ENCODE measurements at places on chromosomes 5 and 9.

- no peak for DNase-seq
These were observed 411.2 kb upstream of the SLC30A5 start for GRCh38 chr5:68682400-68683160.

GRCh38 chr9:103261951-103262350 lies 266.8 kb downstream of the CYLC2 start:
- no peak for DNase-seq

DNA sequence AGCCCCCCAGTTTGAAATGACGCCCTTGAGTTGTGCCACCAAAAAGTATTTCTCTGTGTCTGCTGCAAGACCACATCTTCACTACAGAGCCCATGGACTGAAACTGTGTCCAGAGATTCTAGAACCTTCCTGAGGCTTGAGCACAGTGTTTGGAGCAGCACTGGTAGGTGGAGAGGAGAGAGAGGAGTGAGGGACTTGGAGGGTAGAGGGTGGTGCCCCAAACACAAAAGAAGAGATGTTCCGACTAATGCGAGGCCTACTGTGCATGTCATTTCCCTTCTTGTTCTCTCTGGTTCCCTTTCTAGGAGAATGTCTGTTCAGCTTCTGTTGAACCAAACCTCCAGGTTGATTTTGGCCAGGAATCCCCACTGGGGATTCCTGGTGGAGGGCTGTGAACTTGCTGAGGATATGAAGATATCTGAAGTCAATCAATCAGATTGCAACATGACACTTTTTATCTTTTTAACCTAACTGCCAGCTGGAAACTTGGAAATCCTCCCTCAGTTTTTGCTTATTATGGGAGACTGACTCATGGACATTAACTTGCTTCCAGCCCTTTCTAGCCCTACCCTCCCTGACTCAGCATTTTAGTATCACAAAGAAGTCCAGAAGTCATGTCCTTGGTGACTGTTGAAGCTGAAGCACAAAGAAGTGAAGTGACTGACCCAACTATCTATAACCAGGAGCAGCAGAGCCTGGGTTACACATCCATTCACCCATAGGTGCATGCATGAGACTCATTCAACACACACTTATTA lies 154.5 kb downstream of the NR3C1 start:
- no peak for DNase-seq

DNA sequence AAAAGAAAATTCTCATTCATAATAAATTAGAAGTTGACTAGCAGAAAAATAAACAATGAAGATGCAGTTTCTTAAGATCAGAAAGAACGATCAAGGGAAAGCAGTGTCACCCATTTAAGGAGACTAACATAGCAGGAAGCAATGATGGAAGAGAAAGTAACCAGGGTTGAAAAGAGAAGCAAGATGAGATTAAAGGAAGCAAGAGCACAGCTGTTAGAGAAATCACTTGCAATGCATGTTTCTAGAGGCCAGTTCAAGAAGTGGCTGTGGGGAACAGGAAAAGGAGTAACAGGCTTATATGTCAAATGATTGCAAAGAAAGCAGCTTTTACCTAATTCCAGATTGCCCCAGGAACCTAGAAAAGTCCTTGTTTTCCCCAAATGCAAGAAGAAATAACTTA lies 46.8 kb upstream of the SLC1A1 start:
- DNase-seq = no peak

DNA sequence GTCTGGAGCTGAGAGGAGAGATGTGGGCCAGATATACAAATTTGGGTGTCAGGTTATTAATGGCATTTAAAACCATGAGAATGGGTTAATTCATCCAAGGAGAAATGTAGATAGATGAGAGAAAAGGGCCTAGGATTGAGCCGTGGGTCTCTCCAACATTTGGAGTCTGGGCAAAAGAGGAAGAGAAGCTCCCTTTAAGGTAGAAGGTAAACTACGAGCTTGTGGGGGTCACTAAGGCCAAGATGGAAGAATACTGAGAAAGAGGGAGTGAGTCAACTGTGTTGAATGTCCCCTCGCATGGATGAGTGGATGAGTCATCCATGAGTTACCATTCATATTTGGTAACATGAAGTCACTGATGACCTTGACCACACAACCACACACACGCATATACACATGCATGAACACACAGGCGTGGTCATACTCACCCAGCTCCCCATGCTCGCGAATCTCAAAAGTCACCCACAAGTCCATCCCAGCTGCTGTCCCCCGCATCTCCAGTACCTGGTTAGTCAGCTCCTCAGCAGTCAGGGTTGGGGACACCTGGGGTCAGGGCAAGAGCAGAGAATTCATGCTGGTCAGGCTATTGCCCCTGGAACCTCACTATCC lies 6.8 kb upstream of the FCHSD1 start:
- no peak for DNase-seq

DNA sequence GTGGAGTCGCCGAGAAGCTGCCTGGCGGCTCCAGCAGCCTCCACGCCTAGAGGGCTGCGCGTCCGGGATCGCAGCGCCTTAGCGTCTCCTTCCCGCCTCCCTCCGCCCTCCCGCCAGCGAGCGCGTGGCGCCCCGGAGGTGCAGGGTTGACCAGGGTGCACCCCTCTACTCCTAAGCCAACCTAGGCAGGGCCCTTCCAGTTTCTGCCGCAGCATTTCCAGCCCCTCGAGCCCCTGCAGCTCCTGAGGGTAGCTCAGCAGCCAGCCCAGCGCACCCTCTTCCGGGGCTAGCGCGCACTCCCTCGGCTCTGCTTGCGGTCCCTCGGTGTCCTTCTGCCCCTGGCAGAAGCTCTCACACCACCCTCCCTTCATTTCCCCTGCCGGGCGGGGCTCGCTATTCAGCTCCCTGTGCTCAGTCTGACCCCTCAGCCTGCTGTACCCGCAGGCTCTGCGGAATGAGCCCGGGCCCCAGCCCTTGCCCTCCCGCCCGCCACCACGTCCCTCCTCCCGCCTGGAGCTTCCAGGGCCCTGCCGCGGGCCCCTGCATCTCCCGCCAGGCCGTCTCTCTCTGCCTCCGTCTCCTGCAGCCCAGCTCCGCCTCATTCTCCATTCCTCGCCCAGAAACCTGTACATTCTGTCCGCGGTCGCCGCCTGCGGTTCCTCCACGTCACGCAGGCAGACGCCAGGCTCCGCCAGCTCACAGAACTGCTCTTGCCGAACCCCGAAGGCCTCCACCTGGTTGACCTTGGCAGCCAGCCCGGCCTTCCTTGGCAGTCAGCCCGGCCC lies 61.8 kb downstream of the SPATA31C2 start:
- no peak for DNase-seq

DNA sequence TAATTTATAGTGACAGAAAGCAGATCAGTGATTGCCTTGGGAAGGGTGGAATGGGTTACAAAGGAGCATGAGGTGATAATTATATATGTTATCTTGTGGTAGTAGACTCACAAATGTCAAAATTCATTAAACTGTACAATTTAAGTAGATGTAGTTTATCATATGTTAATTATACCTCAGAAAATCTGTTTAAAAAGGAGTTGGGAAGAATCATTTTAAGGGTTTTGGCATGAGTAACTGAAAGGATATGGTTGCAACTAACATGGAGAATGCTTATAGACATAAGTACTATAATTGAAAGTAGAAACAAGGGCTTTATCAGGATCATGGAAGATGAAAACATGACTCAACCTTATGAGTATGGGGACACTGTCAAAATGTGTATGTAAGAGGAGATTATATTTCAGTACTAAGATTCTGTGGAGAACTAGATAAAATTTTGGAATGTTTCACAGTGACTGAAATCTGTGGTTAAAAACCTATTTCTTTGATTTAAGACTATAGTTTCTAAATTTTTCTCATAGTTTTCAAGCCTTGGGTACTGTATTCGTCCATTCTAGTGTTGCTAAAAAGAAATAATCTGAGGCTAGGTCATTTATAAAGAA lies 73.3 kb downstream of the FCHO2 start:
- no peak for DNase-seq

DNA sequence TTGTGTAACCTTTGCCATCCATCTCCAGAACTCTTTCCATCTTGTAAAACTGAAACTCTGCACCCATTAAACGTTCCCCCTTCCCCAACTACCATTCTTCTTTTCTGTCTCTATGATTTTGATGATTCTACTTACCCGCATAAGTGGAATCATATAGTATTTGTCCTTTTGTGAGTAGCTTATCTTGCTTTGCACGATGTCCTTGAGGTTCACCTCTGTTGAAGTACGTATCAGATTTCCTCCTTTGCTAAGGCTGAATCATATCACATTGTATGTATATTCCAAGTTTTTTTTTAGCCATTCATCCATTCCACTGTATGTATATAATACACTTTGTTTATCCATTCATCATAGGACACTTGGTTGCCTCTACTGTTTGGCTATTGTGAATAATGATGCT lies 2.9 kb upstream of the RNF130 start:
- DNase-seq = no peak

DNA sequence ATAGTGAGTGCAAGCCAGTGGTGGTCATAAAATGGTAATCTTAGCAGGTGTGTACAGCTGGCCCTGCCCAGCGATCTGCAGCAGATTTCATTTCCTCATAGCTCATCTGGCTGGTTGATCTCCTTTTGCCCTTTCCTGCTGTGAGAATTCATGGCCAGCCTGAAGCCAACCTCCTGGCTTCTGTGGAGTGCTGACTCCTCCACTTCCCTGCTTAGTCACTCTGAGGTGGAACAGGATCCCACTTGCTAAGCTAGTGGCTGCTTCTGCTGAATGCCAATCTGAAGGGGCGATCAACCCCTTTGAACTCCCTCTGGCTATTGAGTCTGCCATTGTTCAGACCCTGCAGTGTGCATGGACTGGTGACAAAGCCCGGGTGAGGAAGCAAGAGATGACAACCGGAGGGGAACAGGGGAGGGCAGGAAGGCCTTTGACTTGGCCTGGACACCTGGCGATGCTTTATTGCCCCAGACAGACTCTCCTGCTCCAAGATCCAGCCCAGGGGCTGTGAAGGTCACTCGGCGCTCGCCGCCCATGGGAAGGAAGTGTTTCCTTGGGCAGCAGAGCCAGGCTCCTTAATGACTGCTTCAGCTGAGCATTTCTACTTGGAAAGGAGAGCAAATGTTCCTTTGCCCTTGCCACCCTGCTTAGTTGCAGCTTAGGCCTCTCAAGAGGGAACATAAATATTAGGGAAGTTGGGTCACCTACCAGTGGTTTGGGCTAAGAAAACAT lies 341.1 kb downstream of the ZSWIM6 start:
- DNase-seq = no peak

GRCh38 chr9:125497478-125497877 lies 209.5 kb downstream of the MAPKAP1 start:
- no peak for DNase-seq

GRCh38 chr5:142210864-142211412 lies 102.4 kb downstream of the NDFIP1 start:
- DNase-seq = no peak

GRCh38 chr9:114852050-114852594 lies 46.3 kb upstream of the TNFSF15 start:
- no peak for DNase-seq

- no peak for DNase-seq
These were observed 36.9 kb downstream of the KIF4B start for GRCh38 chr5:155050384-155051019.

DNA sequence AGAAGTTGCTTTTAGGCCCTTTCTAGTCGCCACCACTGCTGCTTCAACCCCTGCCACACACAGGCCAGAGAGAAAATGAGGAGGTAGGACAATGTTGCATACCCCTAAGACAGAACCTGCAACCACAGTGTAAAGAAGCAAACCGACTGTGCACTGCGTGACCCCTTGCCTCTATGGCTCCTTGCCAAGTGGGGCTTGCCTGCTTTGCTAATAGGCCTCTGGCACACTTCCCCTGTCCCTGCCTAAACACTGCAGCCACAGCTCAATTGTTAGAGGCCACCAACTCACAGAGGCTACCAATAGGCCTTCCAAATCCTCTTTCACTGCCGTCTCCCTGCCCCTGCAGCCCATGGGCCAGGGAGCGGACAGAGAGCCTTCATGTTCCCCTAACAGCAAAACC lies 280.1 kb downstream of the CDH10 start:
- no peak for DNase-seq

- no peak for DNase-seq
These were observed 65.7 kb upstream of the ADCY2 start for GRCh38 chr5:7330256-7330655.

GRCh38 chr9:8332331-8332650 lies 532.7 kb upstream of the DMAC1 start:
- DNase-seq = no peak

DNA sequence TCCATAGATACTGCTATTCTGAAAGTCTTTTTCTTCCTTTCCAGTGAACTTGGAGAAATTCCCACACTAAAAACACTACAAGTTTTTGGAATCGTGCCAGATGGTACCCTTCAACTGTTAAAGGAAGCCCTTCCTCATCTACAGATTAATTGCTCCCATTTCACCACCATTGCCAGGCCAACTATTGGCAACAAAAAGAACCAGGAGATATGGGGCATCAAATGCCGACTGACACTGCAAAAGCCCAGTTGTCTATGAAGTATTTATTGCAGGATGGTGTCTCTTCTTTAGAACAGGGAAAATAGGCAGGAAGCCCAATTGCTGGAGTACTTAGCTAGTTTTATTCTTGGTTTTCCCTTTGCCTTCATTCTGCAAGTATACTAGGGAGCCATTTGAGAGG lies 29.9 kb downstream of the SKP2 start:
- no peak for DNase-seq
